ENCODE measurements at places on chromosomes 16 and 17.
A peak's percentile ranks its signal among the peaks of the same experiment; 100 is the strongest.

- no peak for DNase-seq
Measured at GRCh38 chr16:57386381-57386951, 14.2 kb downstream of the CX3CL1 start.

- no peak for DNase-seq
Measured at GRCh38 chr16:19868421-19868820, 16.2 kb downstream of the GPRC5B start.

DNA sequence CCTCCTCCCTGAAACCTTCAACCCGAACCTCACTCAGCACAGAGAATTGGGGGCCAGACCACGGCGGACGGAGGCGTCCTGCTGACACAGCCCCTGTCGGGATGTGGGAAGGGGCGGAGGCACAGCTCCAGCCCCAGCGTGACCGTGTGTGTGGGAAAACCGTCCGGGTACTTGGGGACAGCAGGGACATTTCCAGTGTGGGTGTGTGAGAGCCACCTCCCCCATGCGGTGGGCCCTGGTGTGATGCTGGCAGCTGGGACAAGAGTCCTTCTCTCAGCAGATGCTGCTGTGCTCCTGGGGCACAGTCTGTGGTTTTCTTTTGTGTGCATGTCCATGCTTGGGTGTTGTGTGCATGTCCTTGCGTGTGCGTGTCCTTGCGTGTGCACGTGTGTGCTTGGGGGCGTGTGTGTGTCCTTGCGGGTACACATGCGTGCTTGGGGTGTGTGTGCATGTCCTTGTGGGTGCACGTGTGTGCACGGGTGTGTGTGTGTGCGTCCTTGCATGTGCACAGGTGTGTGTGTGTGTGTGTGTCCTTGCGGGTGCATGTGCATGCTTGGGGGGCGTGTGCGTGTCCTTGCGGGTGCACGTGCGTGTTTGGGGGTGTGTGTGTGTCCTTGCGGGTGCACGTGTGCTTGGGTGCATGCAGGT, 16.9 kb downstream of the CENPX start:
- no peak for DNase-seq

- DNase-seq = peak; percentile 23
Measured at GRCh38 chr17:31321481-31321880, at the start of gene EVI2A. Gene EVI2A, minus strand, starts transcription at chr17:31321622. Its CDS starts 2,609 bp downstream, at chr17:31319013.

DNA sequence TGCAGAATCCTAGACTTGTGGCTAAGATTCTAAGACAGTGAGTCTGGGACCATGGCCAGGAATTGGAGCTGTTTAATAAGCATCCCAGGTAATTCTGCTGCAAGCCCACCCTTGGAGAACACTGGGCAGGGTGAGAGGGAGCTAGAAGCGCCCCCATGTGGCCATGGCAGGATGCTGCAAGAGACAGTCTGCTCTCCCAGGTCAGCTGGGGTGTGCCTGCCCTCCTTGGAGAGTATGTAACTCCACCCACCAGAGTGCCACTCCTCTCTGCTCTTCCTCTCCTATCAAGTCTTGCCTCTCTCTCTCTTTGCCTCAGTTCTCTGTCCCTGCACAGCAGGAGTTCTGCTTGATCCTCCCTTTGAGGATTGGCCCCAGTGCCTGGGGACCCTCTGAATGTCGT, 14.9 kb downstream of the RCVRN start:
- DNase-seq = no peak

DNA sequence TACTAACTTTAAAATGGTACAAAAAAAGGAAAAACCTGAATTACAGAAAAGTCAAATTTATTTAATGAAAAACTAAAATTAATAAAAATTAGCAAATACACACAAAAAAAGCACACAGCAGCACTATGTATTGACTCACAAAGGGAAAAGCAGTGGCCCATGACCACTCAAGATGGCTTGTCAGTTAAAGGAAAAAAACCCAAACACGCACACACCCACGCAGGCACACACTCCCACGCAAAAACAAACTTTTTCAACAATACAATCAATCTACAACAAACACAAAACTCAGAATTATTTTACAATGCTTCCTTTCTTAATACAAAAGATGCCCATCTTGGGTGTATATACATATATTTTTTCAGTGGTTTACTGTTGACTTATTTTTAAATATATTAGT, 24.2 kb downstream of the SIAH1 start:
- no peak for DNase-seq

DNA sequence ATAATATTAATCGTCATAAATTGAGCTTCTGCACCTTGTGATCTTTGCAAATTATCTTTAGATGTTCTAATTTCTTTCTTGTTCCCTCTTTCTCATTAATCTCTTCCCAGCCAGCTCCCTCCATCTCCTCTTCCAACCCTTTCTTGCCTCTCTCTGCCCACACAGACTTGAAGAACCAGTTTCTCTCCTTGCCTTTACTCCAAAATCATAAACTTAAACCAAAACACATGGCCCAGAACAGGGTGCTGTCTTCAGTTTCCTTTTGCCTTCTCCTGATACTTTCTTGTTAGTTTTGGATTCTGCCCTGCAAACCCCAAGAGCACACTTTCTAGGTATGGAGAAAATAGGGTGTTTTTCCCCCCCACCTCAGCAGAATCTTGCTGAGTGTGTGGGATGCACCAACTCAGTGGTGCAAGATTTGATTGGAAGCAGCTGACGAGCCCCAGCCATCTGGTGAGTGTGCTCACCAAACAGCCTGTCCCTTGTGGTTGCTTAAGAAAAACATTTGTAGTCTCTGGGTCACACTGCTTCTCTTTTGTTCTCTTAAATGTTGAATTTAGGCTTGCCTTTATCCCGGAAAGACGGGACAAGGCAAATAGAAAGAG, 175.8 kb upstream of the MAF start:
- DNase-seq = no peak

DNA sequence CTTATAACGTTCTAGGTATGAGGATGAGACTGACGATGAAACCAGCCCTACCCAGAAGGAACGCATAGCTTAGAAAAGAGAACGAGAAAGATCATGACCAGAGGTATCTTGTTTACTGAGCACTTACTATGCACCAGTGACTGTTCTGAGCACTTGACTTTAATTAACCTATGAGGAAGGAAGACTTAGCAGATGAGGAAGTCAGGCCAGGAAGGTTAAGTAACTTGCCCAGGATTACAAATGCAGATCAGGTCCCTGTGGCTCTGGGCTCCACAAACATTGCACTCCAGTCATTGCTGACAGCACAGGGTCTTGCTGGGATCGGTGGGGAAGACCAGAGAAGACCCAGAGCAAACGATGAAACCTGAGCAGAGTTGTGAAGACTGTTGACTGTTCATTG, 7.1 kb downstream of the KRT13 start:
- DNase-seq = no peak

DNA sequence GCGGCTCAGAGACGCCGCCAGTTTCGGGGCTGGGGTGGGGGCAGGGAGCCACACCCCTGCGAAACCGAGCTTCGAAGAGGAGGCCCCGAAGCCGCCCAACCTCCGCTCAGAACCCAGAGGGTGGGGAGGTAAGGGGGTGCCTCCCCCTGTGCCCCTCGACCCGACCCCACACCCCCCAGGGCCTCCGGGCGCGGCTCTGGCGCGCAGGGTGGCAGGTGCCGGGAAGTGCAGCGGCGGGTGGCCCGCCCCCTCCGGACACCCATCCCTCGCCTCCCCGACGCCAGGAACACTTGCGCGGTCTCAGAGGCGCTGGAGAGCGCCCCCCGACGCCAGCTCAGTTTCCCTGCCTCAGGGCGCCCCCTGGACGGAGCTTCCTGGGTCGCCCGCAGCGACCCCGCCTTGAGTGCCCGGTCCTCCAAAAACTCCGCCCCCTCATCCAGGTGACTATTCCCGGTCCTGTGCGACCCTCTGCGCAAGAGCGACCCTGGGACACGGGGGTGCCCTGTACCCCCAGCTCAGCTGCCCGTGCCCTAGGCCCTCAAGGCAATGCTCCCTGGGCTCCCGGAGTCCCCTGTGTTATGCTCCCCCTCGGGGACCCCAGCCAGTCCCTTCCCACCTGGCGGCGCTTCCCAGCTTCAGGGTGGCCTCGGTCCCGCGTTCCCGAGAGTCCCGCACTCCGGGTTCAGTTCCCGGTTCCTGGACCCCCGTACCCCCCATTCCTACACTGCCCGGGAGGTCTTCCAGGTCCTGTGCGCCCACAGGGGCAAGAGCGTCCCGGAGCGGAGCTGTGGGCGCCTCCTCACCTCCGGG, 562 bp downstream of the PPL start:
- DNase-seq = no peak

DNA sequence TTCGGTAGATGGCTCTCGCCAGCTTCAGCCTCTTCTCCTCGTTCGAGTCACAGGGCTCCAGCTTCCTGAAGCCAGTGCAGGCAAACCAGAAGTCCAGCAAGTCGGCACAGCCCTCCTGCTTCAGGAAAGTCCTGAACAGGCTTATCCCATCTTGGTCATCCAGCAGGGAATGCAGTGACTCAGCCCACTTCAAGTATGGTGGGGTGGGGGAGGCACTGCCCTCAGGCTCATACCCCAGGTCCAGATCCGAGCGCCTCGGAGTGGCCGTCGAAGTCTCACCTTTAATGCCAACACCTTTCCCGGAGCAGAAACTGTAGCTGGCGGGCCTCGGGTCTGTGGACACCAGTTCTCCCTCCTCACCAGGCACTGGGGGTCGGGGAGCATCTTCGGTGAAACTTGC, 5.9 kb downstream of the AXIN1 start:
- no peak for DNase-seq

All from retinal pigment epithelial cell (primary cell).